ENCODE measurements at places on chromosomes 2 and 18. TPM values are rescaled to one million over a fixed set of nuclear protein-coding genes. Genes with fewer than 3 reads are reported as not detected.

DNA sequence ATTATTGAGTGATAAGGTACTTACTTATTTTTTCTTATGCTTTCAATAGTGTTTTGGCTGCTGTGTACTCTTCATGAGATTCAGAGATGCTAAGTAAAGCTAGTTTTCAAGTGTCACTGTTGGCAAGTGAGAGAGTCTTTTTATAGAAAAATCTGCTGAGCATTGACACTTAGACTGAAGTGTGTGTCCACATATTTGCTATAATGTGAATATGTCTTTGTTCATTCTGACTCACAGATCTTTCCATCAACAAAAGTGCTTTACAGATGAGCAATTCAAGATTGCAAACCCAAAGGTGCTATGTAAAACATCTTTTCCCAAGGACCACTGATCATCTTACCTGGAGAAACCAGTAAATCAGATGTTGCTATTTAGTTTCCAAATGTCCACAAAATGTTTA, 410.6 kb upstream of the FIGN start:
- no peaks in the 10 kb centered on the region for H3K27me3 ChIP-seq
- H3K36me3 ChIP-seq: no peaks in the 10 kb centered on the region
- no peaks in the 10 kb centered on the region for H3K4me1 ChIP-seq
- no peak overlapping the region for H3K27ac ChIP-seq

GRCh38 chr18:63220903-63221302, 98.7 kb downstream of the BCL2 start:
- H3K4me1 ChIP-seq: no peaks in the 10 kb centered on the region
- H3K36me3 ChIP-seq: no peaks in the 10 kb centered on the region
- no peak for DNase-seq
- no peaks in the 10 kb centered on the region for H3K27me3 ChIP-seq

- H3K27me3 ChIP-seq: no peaks in the 10 kb centered on the region
- H3K27ac ChIP-seq: no peak overlapping the region
- H3K4me3 ChIP-seq: no peak overlapping the region
- no peaks in the 10 kb centered on the region for H3K4me1 ChIP-seq
- no peak for DNase-seq
These were observed 21.4 kb upstream of the DRC1 start for GRCh38 chr2:26380281-26380680.

NPAS2 gene
- total RNA-seq: 42.3 TPM
